CD14-positive monocyte (primary cell): ENCODE measurements at places on chromosomes 6 and 20. TPM values are rescaled to one million over a fixed set of nuclear protein-coding genes. Genes with fewer than 3 reads are reported as not detected.

Gene MUCL3
- polyA plus RNA-seq: not detected

Gene MAN1A1
- 20.4 TPM for polyA plus RNA-seq

Gene MCM3
- 6.7 and 10.7 TPM in 2 replicates for polyA plus RNA-seq

DNA sequence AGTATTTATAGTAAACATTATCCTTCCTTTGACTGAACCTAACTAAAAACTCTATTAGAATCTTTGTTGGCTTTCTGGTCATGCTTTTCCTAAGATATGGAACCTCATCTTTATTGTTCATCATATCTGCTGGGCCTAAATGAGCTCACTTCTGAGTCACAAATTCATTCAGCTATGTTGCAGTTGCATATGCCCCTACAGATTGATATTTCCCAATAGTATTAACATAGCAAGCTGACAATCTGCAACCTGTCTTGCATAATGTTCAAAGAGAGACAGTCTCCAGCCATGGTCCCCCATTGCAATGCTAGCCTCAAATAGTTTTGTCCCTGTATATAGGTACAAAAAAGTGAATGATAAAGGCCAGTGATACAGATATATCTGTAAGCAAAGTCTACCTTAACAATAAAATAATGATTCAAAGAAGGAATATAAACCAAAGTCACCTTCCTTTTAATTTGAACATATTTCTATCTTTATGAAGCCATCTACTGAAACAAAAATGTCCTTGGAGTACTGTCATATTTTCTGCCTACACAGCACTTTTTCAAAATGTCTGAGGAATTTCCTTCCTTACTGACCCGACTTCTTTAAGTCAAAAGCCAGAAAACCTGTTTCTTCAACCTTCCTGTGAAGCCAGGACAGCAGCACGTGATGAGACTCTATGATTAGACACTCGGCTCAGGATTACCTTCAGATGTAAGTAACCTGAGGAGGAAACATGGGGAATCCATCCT is 140.7 kb downstream of the UBE3D start:
- H3K4me3 ChIP-seq: no peak overlapping the region
- DNase-seq: no peak
- no peak overlapping the region for H3K27ac ChIP-seq
- no peaks in the 10 kb centered on the region for H3K27me3 ChIP-seq
- H3K36me3 ChIP-seq: no peaks in the 10 kb centered on the region
- no peaks in the 10 kb centered on the region for H3K4me1 ChIP-seq

DNA sequence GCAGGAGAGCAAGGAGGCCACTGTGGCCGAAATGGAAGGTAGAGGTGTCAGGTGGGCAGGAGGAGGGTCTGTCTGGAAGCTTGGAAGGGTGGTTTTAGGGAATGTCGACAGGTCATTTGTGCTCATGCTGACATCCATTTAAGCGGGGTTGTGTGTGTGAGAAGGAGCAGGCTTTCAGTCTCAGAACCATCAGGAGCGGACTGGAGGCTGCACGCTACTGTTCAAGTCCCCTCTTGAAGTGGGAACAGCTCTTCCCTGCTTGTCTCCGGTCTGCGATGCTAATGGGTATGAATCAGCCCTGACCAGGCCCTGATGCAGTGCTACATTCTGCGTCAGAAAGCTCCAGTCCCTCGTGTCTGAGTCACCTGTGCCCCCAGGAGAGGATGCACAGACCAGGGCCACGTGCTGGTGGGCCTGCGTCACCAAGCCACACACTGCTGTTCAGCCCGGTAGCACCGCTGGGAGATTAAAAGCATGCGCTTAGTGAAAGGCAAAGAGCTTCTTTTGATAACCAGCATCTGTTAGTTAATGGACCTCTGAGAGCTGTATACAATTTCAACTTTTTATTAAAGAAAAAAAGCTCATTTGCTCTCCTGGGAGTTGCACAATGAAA is 58.0 kb downstream of the APCDD1L start:
- no peak for DNase-seq
- no peak overlapping the region for H3K27ac ChIP-seq
- H3K27me3 ChIP-seq: no peaks in the 10 kb centered on the region
- H3K4me3 ChIP-seq: no peak overlapping the region
- peaks cover 1% of the 10 kb centered on the region for H3K36me3 ChIP-seq

DNA sequence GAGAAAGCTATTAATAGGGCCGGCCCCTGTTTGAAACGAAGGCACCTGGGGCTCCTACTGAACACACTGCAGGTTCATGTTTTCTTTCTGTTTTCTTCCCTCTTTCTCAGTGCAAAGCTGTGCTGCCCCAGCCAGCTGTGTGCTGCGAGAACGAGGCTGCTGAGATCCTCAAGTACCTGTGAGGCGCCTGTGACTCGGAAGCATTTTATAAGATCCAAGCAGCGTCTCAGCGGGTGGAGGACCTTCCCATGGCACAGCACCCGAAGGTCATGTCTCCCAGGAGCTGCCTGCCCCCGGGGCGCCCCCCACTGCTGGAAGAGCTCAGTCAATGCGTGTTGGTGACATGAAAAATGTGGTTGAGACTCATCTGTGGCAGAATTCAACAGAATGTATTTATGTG is 66.3 kb downstream of the SMOC2 start:
- no peaks in the 10 kb centered on the region for H3K36me3 ChIP-seq
- no peak for DNase-seq
- H3K27me3 ChIP-seq: no peaks in the 10 kb centered on the region
